Left cardiac atrium (tissue), 4 donors: ENCODE measurements at places on chromosomes 11 and 22.
A peak's percentile ranks its signal among the peaks of the same experiment; 100 is the strongest.

- no peak for DNase-seq
Measured at GRCh38 chr11:102237096-102237735, 80.1 kb upstream of the BIRC3 start.

DNA sequence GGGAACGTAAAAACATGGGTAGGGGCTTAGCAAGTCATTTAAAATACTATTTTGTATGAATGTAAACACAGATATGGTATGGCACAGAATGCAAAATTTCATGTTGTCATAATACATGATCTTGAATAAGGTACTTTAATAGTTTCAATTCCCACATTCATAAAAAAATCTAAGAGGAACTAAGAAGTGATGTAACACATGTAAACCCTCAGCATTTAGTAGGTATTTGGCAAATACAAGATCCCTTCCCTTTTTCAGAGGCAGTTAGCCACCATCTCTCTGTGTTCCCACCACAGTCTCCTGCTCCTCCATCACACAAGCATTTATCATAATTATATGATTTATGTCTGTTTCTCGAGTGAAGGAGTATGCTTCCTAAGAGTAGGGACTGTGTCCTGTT lies 251.8 kb downstream of the TENM4 start:
- no peak for DNase-seq

DNA sequence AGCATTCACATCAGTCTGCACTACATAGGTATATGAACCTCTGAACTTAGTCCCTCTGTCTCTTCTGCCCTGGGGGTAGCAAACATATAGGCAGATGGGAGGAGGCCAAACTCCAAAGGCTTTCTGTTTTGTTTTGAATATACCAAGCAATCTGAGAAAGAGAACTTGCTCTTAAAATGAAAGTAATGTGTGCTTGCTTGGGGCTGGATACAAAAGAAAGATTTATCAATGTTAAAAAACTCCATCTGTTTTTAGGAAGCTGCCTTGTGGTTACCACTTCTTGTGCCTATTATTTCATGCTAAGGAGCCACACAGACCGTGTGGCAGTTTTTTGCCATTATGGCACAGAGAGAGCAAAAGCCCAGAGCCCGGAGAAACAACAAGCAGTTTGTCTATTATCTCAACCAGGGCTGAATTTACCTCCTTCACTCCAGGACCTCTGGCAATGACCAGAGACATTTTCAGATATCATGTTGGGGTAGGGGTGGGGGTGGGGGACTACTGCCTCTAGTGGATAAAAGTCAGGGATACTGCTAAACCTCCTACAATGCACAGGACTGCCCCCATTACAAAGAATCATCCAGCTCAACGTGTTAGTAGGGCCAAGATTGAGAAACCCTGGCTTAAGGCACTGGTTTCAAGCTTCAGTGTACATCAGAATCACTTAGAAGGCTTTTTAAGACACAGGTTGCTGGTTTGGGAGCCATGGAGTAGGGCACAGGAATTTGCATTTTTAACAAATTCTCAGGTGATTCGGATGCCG lies 124.2 kb downstream of the APIP start:
- DNase-seq, result no peak

GRCh38 chr11:31968461-31969358 lies 122.2 kb upstream of the RCN1 start:
- DNase-seq, result peak; percentile 34

DNA sequence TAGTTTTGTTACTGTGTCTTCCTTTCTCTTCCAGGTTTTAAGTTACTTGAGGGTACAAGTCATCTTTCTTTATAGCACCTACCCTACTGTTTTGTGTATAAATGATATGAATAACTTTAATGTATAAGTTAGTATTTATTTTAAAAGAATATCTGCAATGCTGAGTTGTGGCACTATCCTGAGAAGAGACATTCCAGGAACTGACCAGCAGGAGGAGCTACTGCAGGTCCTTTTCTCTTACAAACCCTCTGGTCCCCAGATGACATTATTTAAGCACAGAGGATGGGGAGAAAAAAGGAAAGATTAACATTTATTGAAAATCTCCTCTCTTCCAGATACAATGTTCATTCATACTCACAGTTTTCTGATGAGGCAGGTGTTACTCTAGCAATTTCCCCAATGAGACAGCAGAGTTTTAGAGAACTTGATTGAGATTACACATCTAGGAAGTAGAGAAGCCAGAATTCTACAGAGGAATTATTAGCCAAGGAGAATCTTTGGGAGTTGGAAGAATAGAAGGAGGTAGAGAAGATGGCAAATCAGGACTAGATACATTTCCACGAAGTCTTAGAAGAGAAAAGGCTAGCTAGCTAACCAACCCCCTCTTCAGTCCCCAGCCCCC lies 541.2 kb upstream of the API5 start:
- no peak for DNase-seq

- DNase-seq, result no peak
Measured at GRCh38 chr11:109729761-109730160, 307.8 kb downstream of the C11orf87 start.

- DNase-seq, result no peak
Measured at GRCh38 chr22:19864538-19865106, 9.9 kb upstream of the GNB1L start.
